ENCODE measurements at places on chromosomes 7 and 10.

DNA sequence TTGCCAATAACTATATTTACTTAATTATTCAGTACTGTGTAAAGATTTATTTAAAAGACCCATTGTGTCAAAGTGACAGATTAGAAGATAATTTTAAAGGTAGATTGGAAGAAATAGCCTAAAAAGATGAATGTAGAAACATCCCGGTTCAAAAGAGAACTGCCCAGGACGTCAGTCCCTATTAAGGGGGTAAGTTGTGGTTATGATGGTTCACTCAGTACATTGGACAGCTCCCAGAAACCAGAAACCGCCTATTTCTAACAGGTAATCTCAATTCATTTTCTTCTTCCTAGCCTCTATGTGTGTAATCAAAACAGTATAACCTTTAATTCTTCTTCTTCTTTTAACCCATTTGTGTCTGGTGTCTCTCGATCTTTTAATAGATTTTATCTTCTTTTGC lies 1.5 kb upstream of the FERD3L start:
- no peak for DNase-seq

- no peak for DNase-seq
Observed at GRCh38 chr10:103578782-103579382, 85.4 kb downstream of the NEURL1 start.

- no peak for DNase-seq
Observed at GRCh38 chr7:41063116-41063515, 639.8 kb downstream of the INHBA start.

GRCh38 chr10:90462749-90463470 lies 394.9 kb downstream of the HTR7 start:
- DNase-seq, result no peak

DNA sequence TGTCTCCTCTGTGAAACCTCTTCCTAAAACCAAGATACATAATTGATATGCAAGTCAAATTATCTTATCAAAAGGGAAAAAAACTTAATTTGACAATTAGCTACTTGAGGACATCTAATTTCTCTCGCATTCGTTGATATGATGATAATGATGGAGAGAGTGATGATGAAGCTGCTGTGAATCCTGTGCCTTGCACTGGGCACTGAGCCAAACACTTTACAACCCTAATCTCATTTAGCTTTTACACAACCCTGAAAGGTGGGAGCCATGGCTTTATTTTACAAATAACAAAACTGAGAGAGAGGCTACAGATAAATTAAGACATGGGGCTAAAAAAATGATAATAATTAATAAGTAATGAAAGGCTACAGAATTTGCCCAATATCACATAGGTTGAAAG lies 176.0 kb downstream of the NOC3L start:
- no peak for DNase-seq

Data from cerebellar cortex (tissue), 1 donor.